ENCODE measurements at places on chromosomes 11 and 22. TPM values are rescaled to one million over a fixed set of nuclear protein-coding genes. Genes with fewer than 3 reads are reported as not detected.
A peak's percentile ranks its signal among the peaks of the same experiment; 100 is the strongest.

DNA sequence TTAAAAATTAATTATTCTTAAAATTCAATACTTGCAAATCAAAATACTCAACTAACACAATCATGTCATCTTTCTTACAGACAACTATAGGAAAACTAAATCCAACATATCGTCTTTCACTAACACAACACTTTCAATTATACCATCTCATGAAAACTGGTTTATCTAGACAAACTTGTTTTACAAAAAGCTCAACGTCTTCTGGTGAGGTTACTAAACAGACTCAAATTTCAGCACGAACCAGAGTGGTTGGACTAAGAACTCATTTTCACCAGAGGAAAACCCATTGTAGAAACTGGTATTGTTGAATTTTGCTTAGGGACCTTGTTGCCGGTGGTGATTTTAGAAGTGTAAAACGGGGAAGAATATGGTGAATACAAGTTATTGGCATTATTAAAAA lies 52.2 kb downstream of the NUP98 start:
- no peak overlapping the region for H3K4me3 ChIP-seq
- H3K27ac ChIP-seq, result no peak overlapping the region
- peaks cover 71% of the 10 kb centered on the region for H3K36me3 ChIP-seq
- H3K4me1 ChIP-seq, result no peaks in the 10 kb centered on the region

- no peaks in the 10 kb centered on the region for H3K36me3 ChIP-seq
- no peaks in the 10 kb centered on the region for H3K27me3 ChIP-seq
- peak overlapping the region; percentile 86 for H3K27ac ChIP-seq
Observed at GRCh38 chr22:38257181-38257580, 15.6 kb downstream of the TMEM184B start.

GRCh38 chr22:50264946-50265669 lies 3.6 kb upstream of the MAPK12 start:
- no peak overlapping the region for H3K4me3 ChIP-seq
- H3K4me1 ChIP-seq, result no peaks in the 10 kb centered on the region
- no peak overlapping the region for H3K27ac ChIP-seq
- H3K27me3 ChIP-seq, result no peaks in the 10 kb centered on the region

DNA sequence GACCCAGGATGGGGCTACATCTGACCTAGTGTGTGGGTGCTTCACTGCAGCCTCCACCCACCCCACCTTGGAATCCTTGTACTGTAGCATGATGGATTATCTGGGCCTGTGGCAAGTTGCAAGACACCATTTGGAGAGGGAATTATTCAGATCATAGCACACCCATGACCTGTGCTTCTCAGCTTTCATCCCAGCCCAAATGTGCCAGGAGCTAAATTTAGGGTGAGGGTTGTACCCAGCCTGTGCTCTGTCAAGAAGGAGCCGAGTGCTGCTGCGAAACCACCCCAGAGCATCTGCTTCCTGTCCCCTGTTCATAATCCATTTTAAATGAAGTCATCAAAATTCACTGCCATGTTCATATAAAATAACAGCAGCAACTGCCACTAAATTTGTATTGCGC lies 394.5 kb downstream of the SHANK2 start:
- H3K36me3 ChIP-seq, result no peaks in the 10 kb centered on the region
- H3K27me3 ChIP-seq, result no peaks in the 10 kb centered on the region
- DNase-seq, result no peak
- no peaks in the 10 kb centered on the region for H3K4me1 ChIP-seq
- no peak overlapping the region for H3K4me3 ChIP-seq

DNA sequence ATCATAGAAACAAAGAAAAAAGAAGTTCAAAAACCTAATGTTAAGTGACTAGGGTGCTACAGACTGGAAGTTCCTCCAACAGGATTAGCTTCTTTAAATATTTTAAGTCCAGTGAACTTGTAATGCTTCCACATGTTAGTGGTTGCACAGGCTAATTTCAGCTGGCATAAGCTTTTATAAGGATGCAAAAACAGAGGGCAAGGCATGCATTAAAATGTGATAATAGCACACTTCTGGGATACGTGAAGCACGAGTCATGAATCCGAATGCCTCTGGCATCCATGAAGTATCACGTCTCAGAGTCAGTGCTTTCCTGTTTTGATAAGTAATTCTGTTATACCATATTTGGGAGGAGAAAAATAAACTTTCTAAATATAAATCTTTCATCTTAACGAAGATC lies 106.8 kb downstream of the DCDC1 start:
- H3K27me3 ChIP-seq, result no peaks in the 10 kb centered on the region
- no peaks in the 10 kb centered on the region for H3K36me3 ChIP-seq
- no peaks in the 10 kb centered on the region for H3K4me1 ChIP-seq

DNA sequence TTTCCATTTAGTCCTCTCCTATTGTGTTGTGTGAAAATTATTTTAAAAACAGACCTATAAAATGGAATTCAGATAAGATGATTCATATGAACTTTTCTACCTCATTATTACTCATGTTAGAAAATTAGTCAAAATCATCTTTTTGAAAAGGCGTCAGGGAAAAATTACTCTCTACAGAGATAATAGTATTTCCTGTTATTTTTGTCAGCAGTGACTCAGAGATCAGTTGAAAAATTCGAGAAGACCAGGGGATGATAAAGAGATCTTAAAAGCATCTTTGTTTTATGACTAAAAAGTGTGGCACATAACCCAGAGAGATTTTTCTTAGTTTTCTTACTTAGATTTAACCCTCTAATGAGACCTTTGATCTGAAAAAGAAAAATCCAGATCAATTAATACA lies 157.9 kb upstream of the CARD18 start:
- H3K27ac ChIP-seq, result no peak overlapping the region
- no peaks in the 10 kb centered on the region for H3K36me3 ChIP-seq
- no peak overlapping the region for H3K4me3 ChIP-seq
- DNase-seq, result no peak
- no peaks in the 10 kb centered on the region for H3K4me1 ChIP-seq
- no peaks in the 10 kb centered on the region for H3K27me3 ChIP-seq

GRCh38 chr22:20952544-20953341 lies 14.3 kb upstream of the AIFM3 start:
- H3K27ac ChIP-seq, result no peak overlapping the region
- H3K27me3 ChIP-seq, result no peaks in the 10 kb centered on the region
- peaks cover 29% of the 10 kb centered on the region for H3K4me1 ChIP-seq
- no peak for DNase-seq

GRCh38 chr22:45481661-45482060 lies 21.0 kb upstream of the FBLN1 start:
- H3K4me1 ChIP-seq, result no peaks in the 10 kb centered on the region
- no peak for DNase-seq
- no peaks in the 10 kb centered on the region for H3K36me3 ChIP-seq
- no peak overlapping the region for H3K27ac ChIP-seq
- H3K27me3 ChIP-seq, result no peaks in the 10 kb centered on the region

DNA sequence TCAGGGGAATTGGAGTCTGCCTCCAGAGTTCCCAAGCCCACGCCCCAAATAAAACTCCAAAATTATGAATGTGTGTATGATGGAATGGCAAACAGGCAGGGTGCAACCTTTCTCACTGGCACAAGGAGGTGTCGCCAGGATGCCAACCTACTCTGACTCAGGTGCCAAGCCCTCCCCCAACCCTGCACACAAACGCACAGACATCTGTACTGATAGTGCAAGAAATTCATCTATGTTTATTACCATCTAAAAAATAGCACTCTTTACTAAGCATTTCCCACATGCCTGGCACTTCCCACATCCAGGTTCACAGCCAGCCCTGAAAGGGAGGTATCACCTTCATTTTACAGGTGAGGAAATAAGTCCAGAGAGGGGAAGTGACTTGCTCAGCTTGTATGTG lies 1.2 kb downstream of the PLA2G3 start:
- no peak overlapping the region for H3K27ac ChIP-seq
- no peak for DNase-seq
- H3K4me1 ChIP-seq, result peaks cover 12% of the 10 kb centered on the region
- no peaks in the 10 kb centered on the region for H3K36me3 ChIP-seq
- H3K27me3 ChIP-seq, result no peaks in the 10 kb centered on the region

- H3K27ac ChIP-seq, result no peak overlapping the region
- no peaks in the 10 kb centered on the region for H3K36me3 ChIP-seq
- no peaks in the 10 kb centered on the region for H3K4me1 ChIP-seq
- no peak overlapping the region for H3K4me3 ChIP-seq
Observed at GRCh38 chr11:63553759-63554158, 9.4 kb downstream of the PLAAT2 start.

DNA sequence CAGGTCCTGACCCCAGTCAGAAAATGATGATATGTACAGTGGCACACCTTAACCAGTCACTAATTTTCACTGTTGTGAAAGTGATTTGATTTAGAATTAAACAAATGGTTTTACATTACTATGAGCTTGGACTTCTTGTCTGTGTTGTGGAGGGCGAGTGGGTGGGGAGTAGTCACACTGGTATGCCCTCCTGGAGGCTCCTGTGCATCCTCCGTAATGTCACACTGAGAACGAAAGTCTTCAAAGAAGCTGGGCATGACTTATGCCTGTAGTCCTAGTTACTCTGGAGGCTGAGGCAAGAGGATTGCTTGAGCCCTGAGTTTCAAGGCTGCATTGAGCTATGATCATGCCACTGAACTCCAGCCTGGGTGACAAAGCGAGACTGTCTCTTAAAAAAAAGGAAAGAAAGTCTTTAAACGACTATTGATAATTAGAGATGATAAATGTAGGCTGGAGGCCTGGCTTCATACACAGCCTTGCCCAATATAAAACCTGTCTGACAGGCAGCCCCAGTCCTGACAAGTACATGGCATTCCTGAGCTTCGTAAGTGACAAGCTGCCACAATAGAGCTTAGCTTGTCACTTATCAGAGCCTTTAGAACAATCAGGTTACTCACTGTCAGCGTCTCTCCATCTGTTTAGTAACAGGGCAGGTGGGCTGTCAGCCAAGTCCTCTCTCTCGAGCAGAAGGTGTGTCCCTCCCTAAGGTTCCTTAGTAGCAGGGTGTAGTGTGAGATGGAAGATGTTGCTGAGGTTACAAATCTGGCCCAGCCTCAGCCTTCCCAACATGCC lies 5.0 kb upstream of the LIMK2 start:
- no peaks in the 10 kb centered on the region for H3K4me1 ChIP-seq
- peaks cover 27% of the 10 kb centered on the region for H3K36me3 ChIP-seq
- no peak overlapping the region for H3K27ac ChIP-seq
- no peak overlapping the region for H3K4me3 ChIP-seq

DNA sequence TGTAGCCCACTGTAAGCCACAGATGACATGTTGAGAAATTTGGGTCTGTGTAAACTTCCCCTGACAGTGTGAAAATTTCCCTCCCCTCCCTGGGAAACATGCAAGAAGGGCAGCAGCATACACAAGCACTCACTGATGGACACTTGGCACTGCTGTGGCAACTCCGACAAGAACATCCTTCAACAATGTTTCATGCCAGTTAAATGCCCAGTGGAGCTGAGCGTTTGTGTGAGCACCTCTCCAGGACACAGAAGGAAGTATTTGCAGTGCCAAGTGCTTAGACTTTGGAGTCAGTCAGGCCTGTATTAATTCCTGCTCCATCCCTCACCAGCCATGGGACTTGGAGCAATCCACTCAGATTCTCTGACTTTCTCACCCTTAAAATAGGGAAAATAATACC lies 17.7 kb downstream of the C11orf87 start:
- H3K4me3 ChIP-seq, result no peak overlapping the region
- H3K27me3 ChIP-seq, result no peaks in the 10 kb centered on the region
- DNase-seq, result no peak
- H3K4me1 ChIP-seq, result no peaks in the 10 kb centered on the region
- no peak overlapping the region for H3K27ac ChIP-seq
- H3K36me3 ChIP-seq, result no peaks in the 10 kb centered on the region

GRCh38 chr11:2902784-2903671 lies 17.5 kb upstream of the CDKN1C start:
- peaks cover 42% of the 10 kb centered on the region for H3K4me1 ChIP-seq
- DNase-seq, result no peak
- peak overlapping the region; percentile 52 for H3K4me3 ChIP-seq
- H3K27me3 ChIP-seq, result no peaks in the 10 kb centered on the region
- H3K36me3 ChIP-seq, result no peaks in the 10 kb centered on the region

- H3K4me3 ChIP-seq, result no peak overlapping the region
- H3K4me1 ChIP-seq, result peaks cover 19% of the 10 kb centered on the region
- DNase-seq, result no peak
- no peak overlapping the region for H3K27ac ChIP-seq
- H3K27me3 ChIP-seq, result no peaks in the 10 kb centered on the region
- no peaks in the 10 kb centered on the region for H3K36me3 ChIP-seq
Observed at GRCh38 chr22:18031695-18032454, 7.5 kb upstream of the MICAL3 start.

DNA sequence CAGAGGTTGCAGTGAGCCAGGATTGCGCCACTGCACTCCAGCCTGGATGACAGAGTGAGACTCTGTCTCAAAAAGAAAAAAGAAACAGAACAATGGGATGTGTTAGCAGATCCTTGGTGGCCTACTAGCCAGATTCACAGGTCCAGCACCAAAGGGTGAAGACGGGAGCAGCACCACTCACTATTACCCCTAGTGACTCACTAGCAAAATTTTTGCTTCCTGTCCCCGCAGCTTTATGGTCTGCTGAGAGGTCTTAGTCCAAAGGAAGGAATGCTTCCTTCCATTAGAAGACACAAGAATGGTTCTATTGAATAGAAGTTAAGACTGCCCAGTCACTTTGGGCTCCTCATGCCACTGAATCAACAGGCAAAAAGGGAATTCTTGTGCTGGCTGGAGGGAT lies 35.9 kb upstream of the NUP50 start:
- H3K27ac ChIP-seq, result no peak overlapping the region
- DNase-seq, result no peak
- H3K27me3 ChIP-seq, result no peaks in the 10 kb centered on the region
- no peak overlapping the region for H3K4me3 ChIP-seq
- no peaks in the 10 kb centered on the region for H3K36me3 ChIP-seq

DNA sequence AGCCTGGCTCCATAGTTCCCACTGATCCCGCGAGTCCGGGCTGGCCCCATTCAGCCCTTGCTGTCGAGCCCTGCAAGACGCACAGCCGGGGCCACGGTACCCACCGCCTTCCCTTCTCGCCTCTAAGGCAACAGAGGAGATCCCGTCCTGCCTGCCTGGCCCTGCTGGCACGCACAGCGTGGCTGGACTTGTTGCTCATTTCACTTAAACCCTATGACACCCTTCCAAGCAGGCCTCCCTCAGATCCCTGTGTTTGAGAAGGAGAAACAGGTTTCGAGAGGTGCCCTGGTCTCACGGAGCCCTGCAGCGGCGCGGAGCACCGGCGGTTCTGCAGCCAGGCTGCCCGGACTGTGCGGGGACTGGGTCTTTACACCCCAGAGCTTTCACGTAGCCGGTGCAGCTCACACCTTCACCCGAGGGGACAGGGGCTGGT lies 1048.4 kb downstream of the BRD1 start:
- H3K27me3 ChIP-seq, result no peaks in the 10 kb centered on the region
- no peaks in the 10 kb centered on the region for H3K36me3 ChIP-seq
- peak; percentile 42 for DNase-seq
- H3K4me1 ChIP-seq, result no peaks in the 10 kb centered on the region

The CARD16 gene
- total RNA-seq, result 1.6 TPM

The RFPL2 gene
- not detected for total RNA-seq

The OR10A2 gene
- total RNA-seq, result not detected

The PACS1 gene
- 47.7 TPM for total RNA-seq

The EIF3M gene
- total RNA-seq, result 286 TPM

The RIMBP3B gene
- not detected for total RNA-seq

The FGF19 gene
- not detected for total RNA-seq

The APOBEC3H gene
- total RNA-seq, result not detected

The UPK2 gene
- not detected for total RNA-seq

The TSPAN18 gene
- 76.3 TPM for total RNA-seq

The CCDC15 gene
- 0.24 TPM for total RNA-seq

The KDM4E gene
- total RNA-seq, result not detected

All from right atrium auricular region (tissue), 2 donors.